Glutamatergic neuron (in vitro differentiated cells): ENCODE measurements at places on chromosomes 7 and 10. TPM values are rescaled to one million over a fixed set of nuclear protein-coding genes. Genes with fewer than 3 reads are reported as not detected.

GBX1 gene
- not detected for total RNA-seq

MEOX2 gene
- total RNA-seq = 0.39 TPM

FKBP6 gene
- not detected for total RNA-seq

HTR5A gene
- 0.20 TPM for total RNA-seq

NODAL gene
- not detected for total RNA-seq

BTBD16 gene
- total RNA-seq = 0.98 TPM

PIK3CG gene
- total RNA-seq = not detected
